Memory B cell (primary cell): ENCODE measurements at places on chromosomes 2 and 18.

DNA sequence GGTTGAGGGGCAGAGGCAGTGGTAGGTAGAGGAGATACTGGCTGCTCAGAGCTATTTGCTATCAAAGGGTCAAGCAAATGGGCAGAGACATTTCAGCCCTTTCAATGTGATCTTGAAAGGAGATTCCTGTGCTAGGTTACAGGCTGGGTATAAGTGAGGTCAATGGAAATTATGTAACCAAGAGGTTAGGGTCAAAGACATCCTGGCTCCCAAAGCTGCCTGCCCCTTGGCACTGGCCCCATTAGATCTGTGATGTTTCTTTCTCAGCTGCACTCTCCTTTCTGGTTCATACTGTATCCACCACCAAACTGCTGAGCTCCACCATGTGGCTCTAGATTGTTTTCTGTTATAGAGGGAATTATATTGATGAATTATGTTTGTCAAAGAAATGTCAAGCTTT lies 200.4 kb downstream of the AGPS start:
- no peak for DNase-seq

DNA sequence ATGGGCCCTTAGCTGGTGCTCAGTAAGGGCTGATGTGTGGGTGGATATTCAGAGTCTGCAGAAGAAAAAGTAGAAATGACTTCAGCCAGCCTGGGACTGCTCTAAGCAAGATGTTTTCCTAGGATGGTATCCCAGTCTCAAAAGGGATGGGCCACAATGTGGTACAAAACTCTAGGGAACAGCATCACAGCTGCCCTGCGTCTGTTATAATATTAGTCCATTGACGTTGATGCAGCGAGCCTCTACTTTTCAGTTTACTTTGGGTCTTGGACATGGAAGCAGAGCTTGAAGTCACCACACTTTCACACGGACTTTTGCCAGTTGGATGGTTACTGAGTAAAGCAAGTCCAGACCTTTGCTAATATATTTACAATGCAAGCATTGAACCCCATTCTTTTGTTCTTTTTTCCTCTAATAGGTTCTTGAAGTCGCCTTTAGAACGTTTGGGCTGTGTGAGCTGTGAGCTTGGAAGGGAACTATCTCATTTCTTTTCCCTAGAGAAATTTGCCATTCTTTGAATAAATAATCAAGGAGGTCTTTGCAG lies 105.7 kb downstream of the RDH14 start:
- no peak for DNase-seq

GRCh38 chr2:195501746-195502145 lies 155.3 kb upstream of the SLC39A10 start:
- DNase-seq: no peak

- no peak for DNase-seq
Observed at GRCh38 chr18:79853993-79854364, 56.2 kb downstream of the KCNG2 start.

GRCh38 chr2:226023383-226023782 lies 623.9 kb downstream of the NYAP2 start:
- no peak for DNase-seq

DNA sequence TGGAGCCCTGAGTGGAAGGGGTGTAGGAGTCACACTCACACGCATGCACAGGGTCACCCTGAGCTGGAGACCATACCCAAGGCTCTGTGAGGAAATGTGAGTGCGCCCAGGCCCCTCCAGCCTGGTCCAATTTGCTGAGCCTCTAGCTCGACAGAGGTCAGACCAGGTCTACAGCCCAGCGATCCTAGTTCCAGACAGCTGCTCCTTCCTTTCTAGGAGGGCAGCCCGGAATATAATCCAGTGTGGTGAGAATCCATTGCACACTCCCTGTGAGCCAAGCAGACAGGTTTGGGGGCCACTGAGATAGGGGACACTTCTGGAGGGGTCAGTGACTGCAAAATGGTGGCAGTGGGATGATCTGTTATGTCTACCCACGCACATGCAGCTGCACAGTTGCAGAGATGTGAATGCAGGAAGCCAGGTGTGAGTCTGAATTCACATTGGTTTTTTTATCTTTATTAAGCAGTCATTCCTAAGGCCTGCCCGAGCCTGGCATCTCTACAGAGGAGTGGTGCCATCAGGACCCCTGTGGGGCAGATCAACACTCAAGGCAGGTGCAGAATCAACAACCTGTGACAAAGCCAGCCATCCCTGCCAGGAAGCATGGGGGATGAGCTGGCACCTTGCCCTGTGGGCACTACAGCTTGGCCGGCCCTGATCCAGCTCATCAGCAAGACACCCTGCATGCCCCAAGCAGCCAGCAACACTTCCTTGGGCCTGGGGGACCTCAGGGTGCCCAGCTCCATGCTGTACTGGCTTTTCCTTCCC lies at the start of gene GPR148:
GPR148 (plus strand) TSS at position 522 of the 768 bp plus-strand sequence; CDS start at position 604, 82 bp downstream.
- DNase-seq: no peak

- no peak for DNase-seq
Observed at GRCh38 chr2:162244541-162245031, 1.3 kb upstream of the FAP start.

- DNase-seq: no peak
Observed at GRCh38 chr2:71153585-71154224, 23.3 kb downstream of the MPHOSPH10 start.

DNA sequence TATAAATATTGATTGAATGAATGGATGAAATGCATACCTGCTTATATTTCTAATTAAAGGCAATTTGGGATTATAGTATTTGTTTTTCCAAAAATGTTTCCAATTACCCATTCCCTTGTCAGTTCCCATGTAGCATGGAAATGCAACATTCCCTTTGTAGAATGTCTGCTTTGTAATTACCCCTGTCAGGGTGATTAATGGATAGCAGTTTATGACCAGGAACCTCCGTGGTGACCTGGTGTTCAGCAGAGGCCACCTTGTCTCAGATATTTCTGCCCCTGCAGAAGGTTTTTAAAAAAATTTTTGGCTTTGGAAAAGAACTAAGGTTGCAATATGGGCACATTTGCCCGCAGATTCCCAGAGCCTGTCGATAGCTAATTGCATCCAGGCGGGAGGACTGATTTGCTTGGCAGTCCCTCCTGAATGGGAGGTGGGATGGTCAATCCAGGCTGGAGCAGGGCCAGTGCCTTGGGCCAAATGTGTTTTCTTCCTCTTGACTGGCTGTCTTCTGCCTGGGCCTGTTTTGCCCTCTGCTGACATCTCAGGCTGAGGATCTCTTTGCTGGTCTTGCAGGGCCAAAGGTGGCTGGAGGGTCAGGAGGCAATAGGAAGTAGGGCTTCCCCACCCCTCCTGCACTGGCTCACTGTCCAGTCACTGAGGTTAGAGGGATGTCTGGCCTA lies 82.1 kb downstream of the TMEM182 start:
- DNase-seq: no peak

- no peak for DNase-seq
Observed at GRCh38 chr2:223601932-223602666, at the start of gene SCG2. TSS of gene SCG2 (minus strand) at chr2:223602361. CDS start at chr2:223599282, 3,079 bp downstream.

GRCh38 chr2:100747996-100748615 lies 71.8 kb upstream of the NPAS2 start:
- DNase-seq: no peak

DNA sequence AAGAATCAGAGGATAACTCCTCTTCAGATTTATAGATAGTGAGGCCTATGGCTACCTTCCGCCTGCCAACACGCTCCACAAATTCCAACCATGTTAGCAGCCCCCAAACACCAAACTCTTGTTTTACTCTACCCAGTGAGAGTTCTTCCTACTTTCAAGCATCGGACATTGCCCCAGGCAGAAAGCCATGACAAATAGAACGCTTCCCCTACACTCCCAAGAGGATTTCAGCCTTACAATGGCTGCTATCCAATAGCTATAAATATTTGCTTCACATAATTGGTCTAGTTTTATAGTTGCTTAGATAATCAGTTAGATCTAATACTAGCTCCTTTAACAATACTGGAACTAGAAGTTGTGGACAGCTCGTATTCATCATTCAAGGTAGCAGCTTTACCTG lies 503.4 kb upstream of the VRK2 start:
- no peak for DNase-seq

DNA sequence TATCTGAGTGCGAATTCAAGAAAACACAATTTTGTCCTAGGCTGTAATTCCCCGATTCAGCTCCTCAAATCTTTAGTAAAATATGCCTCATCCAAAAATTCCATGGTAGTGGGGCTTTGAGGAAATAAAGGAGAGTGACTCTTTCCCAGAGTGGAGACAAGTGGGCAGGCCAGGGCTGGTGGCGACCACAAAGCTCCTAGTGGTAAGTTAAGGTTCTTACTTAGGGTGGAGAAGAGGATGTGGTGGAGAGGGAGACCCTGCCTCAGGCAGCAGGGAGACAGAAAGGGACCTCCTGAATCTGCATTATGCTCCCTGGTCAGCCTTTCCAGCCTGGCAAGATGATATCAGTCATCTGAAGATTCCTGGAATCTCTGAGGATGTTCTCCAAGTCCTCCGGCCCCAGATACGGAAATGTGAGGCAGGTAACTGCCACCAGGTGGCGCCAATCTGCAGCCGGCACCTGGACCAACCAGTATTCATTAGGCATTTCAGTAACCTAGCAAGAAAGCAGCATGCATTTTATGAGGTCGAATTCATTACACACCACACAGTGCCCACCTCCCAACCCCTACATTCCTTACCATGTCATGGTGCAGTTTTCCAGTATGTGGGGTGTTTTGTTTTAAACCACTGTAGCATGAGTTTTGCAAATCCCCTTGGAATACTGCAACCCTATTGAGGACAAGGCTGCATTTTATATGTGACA lies 106.4 kb downstream of the POLE4 start:
- DNase-seq: peak; percentile 44

DNA sequence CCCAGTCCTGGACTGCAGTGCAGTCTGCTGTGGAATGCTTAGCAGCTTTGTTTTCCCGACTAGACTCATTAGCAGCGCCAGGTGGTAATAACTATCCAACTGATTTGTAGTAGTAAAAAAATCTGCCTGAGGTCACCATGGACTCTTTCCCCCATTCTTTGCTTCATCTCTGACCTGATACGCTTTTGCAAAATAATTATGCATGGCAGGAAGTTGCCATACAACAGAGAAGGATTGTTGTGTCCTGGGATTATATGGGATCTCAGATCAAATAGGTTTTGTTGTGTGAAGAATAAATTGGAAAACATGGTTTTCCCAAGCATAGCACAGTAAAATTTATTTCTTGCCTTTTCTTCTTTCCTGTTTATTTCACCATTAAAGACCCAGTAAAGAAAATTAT lies 72.4 kb upstream of the ATP5MC3 start:
- no peak for DNase-seq

DNA sequence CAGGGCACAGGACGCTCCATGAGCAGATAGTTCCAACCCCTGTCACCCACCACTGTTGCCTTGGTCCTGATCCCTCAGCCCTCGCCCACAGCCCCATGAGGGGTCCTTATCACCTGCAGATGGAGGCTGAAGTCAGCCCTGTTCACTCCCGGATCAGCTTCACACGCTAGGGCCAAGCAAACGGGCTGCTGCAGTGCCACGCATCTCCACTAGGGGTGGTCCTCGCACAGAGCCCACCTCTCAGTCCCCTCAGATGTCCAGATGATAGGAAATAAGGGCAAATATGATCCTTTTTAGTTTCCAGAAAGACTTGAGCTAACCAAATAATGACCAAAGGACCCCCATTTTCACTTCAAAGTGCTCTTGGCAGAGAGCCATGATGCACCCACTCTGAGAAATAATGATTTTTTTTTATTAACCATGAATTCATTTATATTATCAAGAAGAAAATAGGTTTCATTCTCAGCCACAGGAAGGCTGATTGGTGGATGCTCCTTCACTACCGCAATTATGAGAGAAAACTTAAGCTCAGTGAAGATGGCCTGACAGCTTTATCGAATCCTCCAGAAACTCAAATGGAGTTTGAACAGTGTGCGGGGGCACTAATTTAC lies 71.9 kb upstream of the KLHL29 start:
- no peak for DNase-seq
